MV-4-11 (cell line): ENCODE measurements at places on chromosomes 6 and 20.

- DNase-seq, result no peak
These were observed 332.9 kb downstream of the CDKAL1 start for GRCh38 chr6:20866935-20867703.

DNA sequence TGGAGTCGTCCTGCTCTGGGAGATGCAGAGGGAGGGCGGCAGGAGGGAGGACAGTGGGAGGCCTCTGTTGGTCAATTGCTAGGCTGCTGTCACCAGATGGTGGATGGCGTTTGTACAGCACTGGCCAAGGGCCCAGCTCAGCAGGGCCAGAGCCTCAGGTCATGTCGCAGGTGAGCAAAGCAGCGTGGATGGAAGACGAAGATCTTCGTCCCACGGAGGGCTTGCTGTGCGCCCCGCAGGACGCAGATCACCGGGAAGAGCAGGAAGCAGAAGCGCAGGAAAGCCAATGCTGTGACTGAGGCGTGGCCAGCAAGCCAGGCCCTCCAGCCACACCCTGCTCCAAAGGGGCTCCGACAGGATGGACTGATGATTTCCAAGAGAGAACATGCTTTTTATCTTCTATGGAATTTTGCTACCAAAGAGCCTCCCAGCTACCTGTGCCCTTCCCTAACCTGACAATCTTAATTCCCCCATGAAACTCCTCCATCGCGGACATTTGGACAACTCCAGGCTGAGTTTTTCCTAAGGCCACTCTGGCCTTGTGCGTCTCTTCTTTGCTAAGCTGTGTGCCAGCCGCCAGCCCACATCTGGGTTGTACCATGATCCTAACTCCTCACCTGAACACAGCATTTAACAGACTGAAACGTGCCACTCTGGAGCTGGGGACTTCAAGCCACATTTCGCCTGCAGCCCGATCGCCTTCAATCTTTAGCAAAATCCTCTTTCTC lies 3.5 kb upstream of the SLCO4A1 start:
- DNase-seq, result no peak

- no peak for DNase-seq
These were observed 264.7 kb downstream of the DLL1 start for GRCh38 chr6:170025935-170026750.

- no peak for DNase-seq
These were observed 133.4 kb upstream of the KCNG1 start for GRCh38 chr20:51156041-51156982.

- no peak for DNase-seq
These were observed 593.3 kb upstream of the HS3ST5 start for GRCh38 chr6:114936080-114936479.
